ENCODE measurements at places on chromosomes 5 and 9. TPM values are rescaled to one million over a fixed set of nuclear protein-coding genes. Genes with fewer than 3 reads are reported as not detected.

Gene SLC46A2
- total RNA-seq = not detected

Gene PCDHAC1
- total RNA-seq = not detected

Gene INSL6
- not detected for total RNA-seq

Gene PCDHB16
- 0.54 TPM for total RNA-seq

Gene TMOD1
- 0.25 TPM for total RNA-seq

Gene SNCB
- total RNA-seq = not detected

Gene PCDHGB5
- total RNA-seq = 26.4 TPM

Gene PCDHB4
- total RNA-seq = not detected

Gene PCDHGA4
- 11.1 TPM for total RNA-seq

Gene DIRAS2
- not detected for total RNA-seq

Gene CD274
- total RNA-seq = 0.29 TPM

Gene MYMK
- not detected for total RNA-seq

Gene RLN1
- total RNA-seq = 0.37 TPM

Gene IFNE
- total RNA-seq = not detected

Gene MARVELD2
- total RNA-seq = 0.11 TPM

Gene KCNMB1
- not detected for total RNA-seq

Gene DPYSL3
- not detected for total RNA-seq

Gene CCDC69
- 291 TPM for total RNA-seq

Gene SPINK4
- total RNA-seq = not detected

Gene ECSCR
- total RNA-seq = not detected

Gene ZFR
- 87.7 TPM for total RNA-seq

Gene TICAM2
- not detected for total RNA-seq

Gene AK8
- not detected for total RNA-seq

Gene P4HA2
- 0.18 TPM for total RNA-seq

Gene STING1
- not detected for total RNA-seq

Gene RAD17
- total RNA-seq = 61.7 TPM

Gene WNK2
- not detected for total RNA-seq

Gene PDLIM4
- not detected for total RNA-seq

Gene COMMD10
- total RNA-seq = 30.2 TPM

Data from Karpas-422 (cell line).